Activated naive CD4-positive, alpha-beta T cell treated with anti-CD3 and anti-CD28 coated beads, Interleukin-2, amount 10 ng/mL, durations not matched to agents 7 days and 5 days (primary cell): ENCODE measurements at places on chromosomes 1 and 21.

- no peak for DNase-seq
These were observed 73.2 kb upstream of the QSOX1 start for GRCh38 chr1:180081474-180081873.

- no peak for DNase-seq
These were observed 466.8 kb downstream of the KIF26B start for GRCh38 chr1:245621589-245621988.

GRCh38 chr1:239367196-239367810 lies 19.1 kb upstream of the CHRM3 start:
- DNase-seq = no peak

DNA sequence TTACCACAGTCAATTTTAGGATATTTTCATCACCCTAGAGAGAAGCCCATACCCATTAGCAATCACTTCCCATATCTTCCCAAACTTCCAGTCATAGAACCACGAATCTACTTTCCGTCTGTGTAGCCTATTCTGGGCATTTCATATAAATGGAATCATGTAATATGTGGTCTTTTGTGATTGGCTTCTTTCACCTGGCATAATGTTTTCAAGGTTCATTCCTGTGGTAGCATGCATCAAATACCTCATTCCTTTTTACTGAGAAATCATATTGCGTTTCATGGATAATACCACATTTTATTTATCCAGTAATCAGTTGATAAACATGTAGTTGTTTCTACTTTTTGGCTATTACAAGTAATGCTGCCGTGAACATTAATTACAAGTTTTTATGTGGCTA lies 21.5 kb downstream of the DESI2 start:
- no peak for DNase-seq

DNA sequence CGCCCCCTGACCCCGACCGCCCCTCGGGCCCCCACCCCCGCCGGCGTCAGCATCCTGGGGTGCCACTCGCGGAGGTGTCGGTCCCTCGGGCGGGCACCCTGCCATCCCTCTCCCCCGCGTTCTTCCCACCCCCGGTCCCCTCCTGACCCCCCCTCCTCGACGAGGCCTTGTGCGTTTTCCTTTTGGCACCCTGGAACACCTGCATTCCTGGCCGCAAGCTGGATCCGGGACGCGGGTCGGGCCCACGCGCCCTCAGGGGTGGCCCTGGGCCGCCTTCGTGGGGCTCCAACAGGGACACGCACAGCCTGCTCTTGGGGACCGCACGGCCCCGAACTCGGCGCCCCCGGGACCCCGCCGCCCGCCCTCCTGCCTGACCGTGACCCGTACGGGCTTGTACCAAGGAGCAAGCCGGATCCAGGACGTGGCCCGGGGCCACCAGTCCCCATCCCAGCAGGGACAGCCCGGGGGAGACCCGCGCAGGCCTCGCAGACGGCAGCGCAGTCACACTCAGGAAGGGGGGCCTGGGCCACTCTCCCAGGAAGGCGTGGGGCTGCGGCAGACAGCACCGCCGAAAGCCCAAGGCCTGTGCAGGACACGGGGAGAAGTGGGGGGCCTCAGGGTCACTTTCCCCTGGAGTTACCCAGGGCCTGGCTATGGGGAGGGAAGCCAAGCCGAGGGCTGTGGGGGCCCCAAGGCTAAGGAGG lies 579 bp upstream of the SLC19A1 start:
- peak; percentile 29 for DNase-seq

- peak; percentile 16 for DNase-seq
These were observed 64.0 kb downstream of the WNT9A start for GRCh38 chr1:227883641-227884301.

- no peak for DNase-seq
These were observed 19.3 kb upstream of the POFUT2 start for GRCh38 chr21:45306832-45307571.

GRCh38 chr1:107477233-107477632 lies 336.4 kb downstream of the NTNG1 start:
- peak; percentile 31 for DNase-seq

GRCh38 chr1:40040511-40041465 lies at the start of gene CAP1:
TSS of gene CAP1 (plus strand) at chr1:40040729. CDS start at chr1:40059347, 18,618 bp downstream.
- DNase-seq = peak; percentile 100

GRCh38 chr1:112540226-112540794 lies 31.5 kb downstream of the WNT2B start:
- DNase-seq = no peak

- no peak for DNase-seq
These were observed 459.5 kb upstream of the CXADR start for GRCh38 chr21:17053321-17053720.

DNA sequence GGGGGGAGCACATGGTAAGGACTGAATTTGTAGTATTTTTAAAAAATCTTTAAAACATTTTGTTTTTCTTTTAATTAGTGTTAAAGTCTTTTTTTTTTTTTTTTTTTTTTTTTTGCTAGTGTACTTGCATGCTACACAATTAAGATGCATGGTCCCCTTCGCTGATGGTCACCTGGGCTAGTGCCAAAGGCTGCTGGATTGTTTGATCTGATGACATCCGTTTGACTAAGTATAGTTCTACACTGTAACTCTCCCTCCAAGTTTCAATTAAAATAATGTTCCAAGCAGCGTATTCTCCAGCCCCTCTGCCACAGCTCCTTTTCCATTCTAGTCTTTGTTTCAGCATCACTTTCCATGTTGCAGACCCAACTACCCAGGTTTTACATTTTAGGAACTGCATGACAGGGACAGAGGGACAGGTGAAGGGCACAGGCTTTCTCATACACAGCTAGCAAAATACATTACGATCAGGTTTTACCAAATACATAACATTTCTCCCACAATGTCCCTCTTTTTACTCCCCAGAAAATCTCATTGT lies 852 bp upstream of the RAVER2 start:
- DNase-seq = no peak

- no peak for DNase-seq
These were observed 41.9 kb upstream of the FCRL4 start for GRCh38 chr1:157639800-157640199.

- DNase-seq = no peak
These were observed 54.7 kb downstream of the NEGR1 start for GRCh38 chr1:72227667-72228066.

DNA sequence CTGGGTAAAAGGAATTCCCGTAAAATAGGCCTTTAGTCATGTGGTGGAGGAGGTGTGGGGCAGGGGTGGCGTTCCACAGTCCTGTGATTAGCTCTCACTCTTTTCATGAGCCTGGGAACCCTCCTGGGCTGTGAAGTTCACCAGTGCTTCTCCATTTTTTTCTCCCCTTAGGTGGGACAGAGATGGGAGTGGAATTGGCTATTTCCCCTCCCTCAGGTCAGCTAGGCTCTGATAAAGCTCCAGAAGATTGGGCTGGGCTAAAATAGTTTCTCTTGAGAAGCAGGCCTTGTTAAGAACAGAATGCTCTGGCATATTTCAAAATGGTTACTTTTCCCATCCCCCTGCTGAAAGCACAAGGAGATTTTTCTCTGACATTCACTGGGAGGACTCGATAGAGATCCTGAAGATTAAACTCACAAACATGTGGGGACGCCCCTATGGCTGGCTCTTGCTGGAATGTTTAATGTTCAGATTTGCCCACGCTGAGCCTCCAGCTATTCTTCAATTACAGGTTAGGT lies 33.4 kb upstream of the SLC2A1 start:
- DNase-seq = no peak

- no peak for DNase-seq
These were observed 116.3 kb downstream of the SLC30A10 start for GRCh38 chr1:219812086-219812485.

DNA sequence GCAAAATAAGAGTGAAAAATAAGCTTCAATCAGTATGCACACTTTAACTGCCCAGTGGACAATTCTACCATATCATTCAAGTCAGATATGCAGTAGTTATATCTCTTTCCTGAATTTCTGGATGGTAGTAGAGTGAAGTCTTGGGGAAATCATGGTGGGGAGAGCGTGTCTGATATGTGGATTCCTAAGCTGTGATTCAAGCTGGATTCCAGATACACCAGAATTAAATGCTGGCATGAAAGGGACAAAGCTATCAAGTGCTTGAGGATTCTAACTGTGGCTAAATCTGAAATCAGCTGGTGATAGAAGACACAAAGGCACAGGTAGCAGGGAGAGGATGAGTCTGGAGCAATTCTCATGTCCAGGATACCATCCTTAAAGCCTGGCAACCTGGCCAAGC lies 323.5 kb downstream of the DUSP10 start:
- DNase-seq = no peak

GRCh38 chr1:47611992-47612391 lies 174.1 kb downstream of the FOXD2 start:
- DNase-seq = no peak

GRCh38 chr1:230084408-230085177 lies 17.6 kb downstream of the GALNT2 start:
- peak; percentile 39 for DNase-seq

DNA sequence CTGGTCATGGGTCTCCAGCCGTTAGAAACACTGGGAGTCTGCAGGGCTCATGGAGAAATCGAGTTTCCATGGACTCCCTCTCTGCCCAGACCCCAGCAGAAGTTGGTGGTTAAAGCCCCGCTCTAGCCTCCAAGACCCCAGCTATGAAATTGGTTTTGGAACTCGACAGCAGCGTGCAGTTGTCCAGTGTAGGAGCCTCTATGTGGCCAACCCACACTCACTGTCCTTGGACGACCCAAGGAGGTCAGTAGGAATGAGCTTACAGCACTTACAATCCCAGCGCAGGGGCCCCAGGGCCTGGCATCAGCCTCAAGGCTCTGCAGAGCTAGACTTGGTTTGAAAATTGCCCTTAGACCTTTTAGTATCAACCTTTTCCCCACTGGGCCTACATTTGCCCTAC lies 3.2 kb upstream of the PRDM16 start:
- DNase-seq = peak; percentile 11

DNA sequence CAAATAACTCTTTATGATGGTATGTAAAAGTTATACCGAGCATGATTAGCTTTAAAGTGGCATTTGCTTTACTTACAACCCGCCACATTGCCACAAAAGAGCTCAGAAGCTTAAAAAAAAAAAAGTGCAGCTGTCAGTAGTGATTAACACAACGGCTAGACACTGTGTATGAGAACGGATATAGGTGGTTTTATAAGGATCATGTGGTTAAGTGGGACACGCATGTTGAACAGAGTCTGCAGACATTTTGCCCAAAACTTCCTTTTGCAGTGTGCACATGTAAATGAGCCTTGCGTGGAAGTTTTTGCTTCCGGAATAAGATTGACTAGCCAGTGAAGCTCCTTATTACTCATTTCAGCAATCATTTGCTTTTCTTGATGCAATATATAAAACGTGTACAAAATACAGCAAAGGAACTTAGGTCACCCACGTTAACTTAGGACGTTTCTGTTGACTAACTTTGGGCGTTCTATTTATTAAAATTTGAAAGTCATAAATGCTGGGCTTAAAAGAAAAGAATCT lies 58.7 kb upstream of the RGS1 start:
- DNase-seq = peak; percentile 59

- DNase-seq = no peak
These were observed 95.3 kb downstream of the ABCA4 start for GRCh38 chr1:94025383-94026340.

- no peak for DNase-seq
These were observed 275.5 kb upstream of the FMN2 start for GRCh38 chr1:239816081-239816782.

DNA sequence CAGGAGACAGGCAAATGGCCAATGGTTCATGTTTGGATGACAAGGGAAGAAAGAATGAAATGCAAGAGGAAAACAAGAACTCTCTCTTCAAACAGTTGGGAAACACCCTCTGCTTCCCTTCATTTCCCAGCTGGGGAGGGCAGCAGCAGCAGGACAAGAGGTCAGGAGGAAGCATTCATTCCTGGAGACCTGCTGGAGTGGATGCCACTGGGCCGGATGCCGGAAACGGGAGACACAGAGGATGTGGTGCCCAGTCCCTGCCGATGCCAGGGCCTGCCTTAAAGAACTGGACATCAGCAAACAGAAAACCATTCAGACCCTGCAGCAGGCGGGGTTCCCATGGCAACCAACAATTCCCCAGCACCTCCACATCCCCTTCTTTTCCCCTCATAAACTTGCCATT lies 102.3 kb upstream of the ZNF648 start:
- no peak for DNase-seq

GRCh38 chr1:172286629-172287076 lies 133.8 kb upstream of the C1orf105 start:
- DNase-seq = no peak

DNA sequence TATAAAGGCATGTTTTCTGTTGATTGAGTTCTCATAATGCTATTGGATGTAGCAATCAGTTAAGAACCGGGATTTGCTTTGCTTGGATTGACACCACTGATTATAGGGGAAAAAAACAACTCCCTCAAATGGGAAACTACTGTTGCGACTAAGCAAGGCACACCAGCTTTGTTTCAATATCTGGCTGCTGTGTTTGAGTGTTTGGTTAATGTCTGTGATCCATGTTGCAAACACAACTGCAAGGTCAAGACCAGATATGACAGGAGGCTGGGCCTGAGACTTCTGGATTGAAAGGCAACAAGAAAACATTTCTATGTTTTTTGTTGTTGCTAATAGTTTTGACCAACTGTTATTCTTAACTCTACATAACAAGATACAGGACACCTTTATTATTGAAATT lies 50.7 kb downstream of the MTR start:
- no peak for DNase-seq

GRCh38 chr1:41794031-41794430 lies 124.7 kb downstream of the HIVEP3 start:
- no peak for DNase-seq

DNA sequence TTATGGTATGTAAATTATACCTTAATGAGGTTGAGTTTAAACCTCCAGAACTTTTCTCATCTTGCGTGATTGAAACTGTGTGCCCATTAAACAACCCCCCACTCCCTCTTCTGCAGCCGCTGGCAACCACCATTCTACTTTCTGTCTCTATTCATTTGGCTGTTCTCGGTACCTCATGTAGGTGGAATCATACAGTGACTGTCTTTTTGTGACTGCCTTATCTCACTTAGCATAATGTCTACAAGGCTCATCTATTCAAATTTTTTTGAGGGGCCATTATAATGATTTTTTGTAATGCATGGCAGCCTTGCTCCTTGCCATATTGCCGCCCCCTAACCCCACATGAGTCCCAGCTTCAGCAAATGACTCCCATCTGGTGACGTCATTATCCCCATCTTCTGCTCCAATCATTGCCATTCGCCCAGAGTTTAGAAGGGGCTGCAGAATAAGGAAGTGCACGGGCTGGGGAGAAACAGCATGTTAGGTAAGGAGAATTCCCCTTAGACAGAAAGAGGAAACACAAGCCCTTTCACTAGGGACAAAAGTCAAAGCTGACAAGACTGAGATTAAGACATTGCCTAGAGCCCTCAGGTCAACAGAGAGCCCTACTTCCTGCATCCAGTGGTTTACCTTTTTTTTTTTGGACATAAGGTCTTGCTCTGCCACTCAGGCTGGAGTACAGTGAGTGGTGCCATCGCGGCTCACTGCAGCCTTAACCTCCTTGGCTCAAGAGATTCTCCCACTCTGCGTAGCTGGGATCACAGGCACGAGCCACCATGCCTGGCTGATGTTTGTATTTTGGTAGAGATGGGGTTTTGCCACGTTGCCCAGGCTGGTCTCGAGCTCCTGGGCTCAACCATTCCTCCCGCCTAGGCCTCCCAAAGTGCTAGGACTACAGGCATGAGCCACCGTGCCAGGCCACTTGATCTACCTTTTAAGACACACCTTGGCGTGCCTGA lies 78.4 kb upstream of the ERRFI1 start:
- no peak for DNase-seq
